Endothelial cell of coronary artery (primary cell): ENCODE measurements at places on chromosomes 3 and 15. TPM values are rescaled to one million over a fixed set of nuclear protein-coding genes. Genes with fewer than 3 reads are reported as not detected.

The GPR27 gene
- total RNA-seq, result not detected in 2 replicates

The PLCH1 gene
- 0.09 TPM in 1 of 2 replicates, not detected in the other for total RNA-seq

The FEZF2 gene
- not detected in 2 replicates for total RNA-seq

The FGF12 gene
- total RNA-seq, result 0.28 and 1.1 TPM in 2 replicates

The TMIE gene
- total RNA-seq, result 0.19 TPM in 1 of 2 replicates, not detected in the other

The MUC4 gene
- under 0.01 and 0.09 TPM in 2 replicates for total RNA-seq

The TEX9 gene
- total RNA-seq, result 1.0 and 1.6 TPM in 2 replicates

The P2RY13 gene
- not detected in 2 replicates for total RNA-seq

The CELF6 gene
- total RNA-seq, result not detected in 2 replicates

The RASGRP1 gene
- total RNA-seq, result under 0.01 and 0.85 TPM in 2 replicates

The ITIH1 gene
- total RNA-seq, result not detected in 2 replicates

The CLDN18 gene
- total RNA-seq, result not detected in 2 replicates

The AZI2 gene
- total RNA-seq, result 34.9 and 59.2 TPM in 2 replicates

The TMCO5A gene
- not detected in 2 replicates for total RNA-seq

The DUOXA2 gene
- total RNA-seq, result not detected in 2 replicates

The FOXB1 gene
- not detected in 2 replicates for total RNA-seq

The PLA2G4E gene
- not detected in 2 replicates for total RNA-seq

The NEIL1 gene
- 9.4 and 10.8 TPM in 2 replicates for total RNA-seq

The CLRN1 gene
- not detected in 2 replicates for total RNA-seq

The GOLGA6D gene
- not detected in 2 replicates for total RNA-seq

The C3orf52 gene
- total RNA-seq, result 3.8 and 4.2 TPM in 2 replicates

The APBA2 gene
- 42.6 and 48.3 TPM in 2 replicates for total RNA-seq

The SLC12A1 gene
- not detected in 2 replicates for total RNA-seq

The TSC22D2 gene
- 7.5 and 10.8 TPM in 2 replicates for total RNA-seq

The RARB gene
- total RNA-seq, result 28.0 and 51.6 TPM in 2 replicates

The ZNF501 gene
- total RNA-seq, result 4.7 and 7.8 TPM in 2 replicates

The COLQ gene
- 0.19 and 0.36 TPM in 2 replicates for total RNA-seq

The EPHA6 gene
- not detected in 2 replicates for total RNA-seq

The LYZL4 gene
- total RNA-seq, result 0.18 TPM in 1 of 2 replicates, not detected in the other

The GABRR3 gene
- total RNA-seq, result not detected in 2 replicates

The STRIT1 gene
- not detected in 2 replicates for total RNA-seq

The ATG3 gene
- total RNA-seq, result 68.1 and 77.9 TPM in 2 replicates

The NR1I2 gene
- under 0.01 and 0.09 TPM in 2 replicates for total RNA-seq

The NUSAP1 gene
- 27.9 and 75.9 TPM in 2 replicates for total RNA-seq

The CCK gene
- total RNA-seq, result not detected in 2 replicates

The SYNPR gene
- total RNA-seq, result not detected in 2 replicates

The SEC22A gene
- 26.7 and 26.9 TPM in 2 replicates for total RNA-seq

The THBS1 gene
- 4,816 and 7,438 TPM in 2 replicates for total RNA-seq

The GPR15 gene
- not detected in 2 replicates for total RNA-seq

The TNFAIP8L3 gene
- total RNA-seq, result 15.8 and 29.9 TPM in 2 replicates

The TBC1D23 gene
- total RNA-seq, result 32.9 and 43.9 TPM in 2 replicates

The TCTA gene
- total RNA-seq, result 12.8 and 13.5 TPM in 2 replicates

The RNF168 gene
- 21.6 and 24.6 TPM in 2 replicates for total RNA-seq
